Activated CD4-positive, alpha-beta T cell treated with anti-CD3 and anti-CD28 coated beads for 1 hour (primary cell): ENCODE measurements at places on chromosomes 2 and 18.

GRCh38 chr2:16691261-16691660 lies 25.6 kb upstream of the CYRIA start:
- DNase-seq, result no peak

DNA sequence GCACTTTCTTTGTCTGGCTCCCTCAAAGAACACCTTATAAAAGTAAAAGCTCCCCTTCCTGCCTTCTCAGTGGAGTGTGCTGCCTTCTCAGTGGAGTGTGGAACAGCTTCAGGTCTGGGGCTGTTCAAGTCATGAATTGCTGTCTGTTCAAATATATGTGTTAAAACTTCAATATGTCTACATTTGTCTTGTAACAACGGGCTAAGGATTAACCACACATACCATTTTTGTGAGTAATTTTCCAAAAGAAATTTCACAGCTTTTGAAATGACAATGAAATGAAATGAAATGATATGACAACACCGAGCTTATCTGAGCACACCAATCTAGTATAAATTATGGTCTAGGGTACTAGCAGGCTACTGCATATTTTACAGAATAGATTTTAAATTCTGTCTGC lies 42.9 kb downstream of the CABYR start:
- DNase-seq, result no peak

GRCh38 chr2:19714926-19715325 lies 186.9 kb downstream of the TTC32 start:
- no peak for DNase-seq

- no peak for DNase-seq
Measured at GRCh38 chr2:178700922-178701342, 106.3 kb downstream of the TTN start.

DNA sequence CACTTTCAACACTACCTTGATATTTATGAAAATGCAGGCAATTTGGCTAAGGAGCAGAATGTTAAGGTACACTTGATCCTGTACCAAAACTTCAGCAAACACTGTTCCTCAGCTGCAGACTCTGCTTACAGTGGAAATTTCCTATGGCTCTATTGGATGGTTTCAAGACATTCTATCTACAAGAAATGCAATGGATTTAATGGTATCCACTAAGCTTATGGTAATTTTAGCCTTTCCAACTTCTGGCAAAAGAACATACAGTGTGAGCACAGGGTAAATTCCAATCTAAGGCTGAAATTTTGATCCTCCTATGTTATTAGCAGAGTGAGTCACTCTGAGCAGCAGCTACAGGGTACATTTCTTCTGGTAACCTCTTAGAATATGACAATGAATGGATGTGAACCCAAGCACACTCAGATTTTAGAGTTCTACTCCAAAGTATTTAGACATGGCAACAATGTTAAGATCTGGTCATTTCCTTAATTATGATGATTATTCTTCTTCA lies 361.8 kb upstream of the PIK3C3 start:
- no peak for DNase-seq

GRCh38 chr2:29323961-29324360 lies 208.7 kb downstream of the CLIP4 start:
- DNase-seq, result no peak

DNA sequence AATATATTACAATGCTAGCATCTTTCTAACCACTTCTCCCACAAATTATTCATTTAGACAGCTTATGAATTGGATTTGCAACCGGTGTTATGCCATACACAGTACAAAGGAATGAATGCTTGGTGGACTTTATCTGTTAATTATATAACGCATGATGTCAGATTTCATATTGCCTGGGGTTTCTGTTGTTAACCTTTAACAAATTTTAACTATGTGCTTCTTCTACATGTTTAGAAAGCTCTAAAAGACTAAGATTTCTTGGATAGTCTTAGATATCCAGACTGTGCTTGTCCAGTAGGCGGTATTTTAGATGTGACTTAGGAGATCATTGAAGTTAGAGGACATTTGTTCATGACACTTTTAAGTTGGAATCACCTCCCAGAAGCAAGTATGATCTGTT lies 976.3 kb downstream of the TMEM182 start:
- DNase-seq, result no peak

- DNase-seq, result no peak
Measured at GRCh38 chr2:23588106-23588505, 203.1 kb downstream of the KLHL29 start.

DNA sequence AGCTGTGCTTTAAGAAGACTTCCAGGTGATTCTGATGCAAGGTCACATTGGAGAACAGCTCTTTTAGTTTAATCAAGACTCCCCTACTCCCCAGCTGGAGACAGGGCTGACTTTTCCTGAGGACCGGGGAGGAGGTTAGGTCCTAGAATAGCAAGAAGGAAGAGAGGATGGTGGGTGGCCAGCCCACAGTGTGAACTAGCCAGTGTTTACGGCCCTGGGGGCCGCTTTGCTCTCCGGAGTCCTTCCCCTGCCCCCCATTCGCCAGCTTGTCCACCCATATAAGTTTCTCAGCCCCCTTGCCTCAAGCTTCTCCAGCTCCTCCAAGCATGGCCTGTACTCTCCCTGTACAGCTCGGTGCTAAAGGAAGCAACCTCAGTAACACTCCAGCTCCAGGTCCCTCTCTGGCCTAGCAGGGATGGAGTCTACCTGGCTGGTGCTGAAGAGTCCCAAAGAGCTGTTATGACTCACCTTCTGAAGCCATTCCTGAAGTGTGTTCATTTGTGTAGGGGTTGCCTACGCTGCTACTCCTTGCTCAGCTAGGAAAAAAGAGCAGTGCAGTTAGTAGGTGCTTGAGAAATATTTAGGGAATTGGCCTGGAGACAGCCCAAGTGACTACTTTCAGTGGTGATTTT lies 7.9 kb downstream of the INPP4A start:
- DNase-seq, result no peak

GRCh38 chr2:119025013-119025412 lies 83.0 kb downstream of the MARCO start:
- no peak for DNase-seq

DNA sequence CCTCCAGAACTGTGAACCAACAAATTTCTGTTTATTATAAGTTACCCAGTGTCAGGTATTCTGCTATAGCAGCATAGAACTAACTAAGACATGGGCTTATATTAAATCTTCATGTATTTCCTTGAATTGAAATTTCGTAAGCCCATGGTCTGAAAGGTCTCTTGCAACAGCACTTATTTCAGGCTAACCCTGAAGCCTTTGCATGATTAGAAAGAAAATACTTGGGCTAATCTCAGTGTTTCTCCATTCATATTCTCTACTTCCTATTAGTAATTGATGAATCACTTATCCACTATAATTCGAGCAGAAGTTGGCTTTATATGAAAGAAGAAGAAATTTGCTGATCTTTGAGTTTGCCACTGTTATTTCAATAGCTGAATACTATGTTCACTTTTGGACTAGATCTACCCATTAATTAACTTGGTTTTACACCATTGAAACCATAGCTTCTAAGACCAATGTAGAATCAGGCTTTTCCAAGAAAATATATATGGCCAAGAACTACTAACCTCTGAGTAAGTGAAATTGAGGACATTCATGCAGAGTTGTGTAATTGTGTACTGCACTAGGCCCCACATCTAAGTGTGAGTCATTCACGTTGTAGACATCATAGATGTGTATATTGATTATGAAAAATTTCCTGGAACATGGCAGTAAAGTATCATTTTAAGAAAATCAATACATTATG lies 731.6 kb downstream of the SOCS6 start:
- DNase-seq, result no peak

DNA sequence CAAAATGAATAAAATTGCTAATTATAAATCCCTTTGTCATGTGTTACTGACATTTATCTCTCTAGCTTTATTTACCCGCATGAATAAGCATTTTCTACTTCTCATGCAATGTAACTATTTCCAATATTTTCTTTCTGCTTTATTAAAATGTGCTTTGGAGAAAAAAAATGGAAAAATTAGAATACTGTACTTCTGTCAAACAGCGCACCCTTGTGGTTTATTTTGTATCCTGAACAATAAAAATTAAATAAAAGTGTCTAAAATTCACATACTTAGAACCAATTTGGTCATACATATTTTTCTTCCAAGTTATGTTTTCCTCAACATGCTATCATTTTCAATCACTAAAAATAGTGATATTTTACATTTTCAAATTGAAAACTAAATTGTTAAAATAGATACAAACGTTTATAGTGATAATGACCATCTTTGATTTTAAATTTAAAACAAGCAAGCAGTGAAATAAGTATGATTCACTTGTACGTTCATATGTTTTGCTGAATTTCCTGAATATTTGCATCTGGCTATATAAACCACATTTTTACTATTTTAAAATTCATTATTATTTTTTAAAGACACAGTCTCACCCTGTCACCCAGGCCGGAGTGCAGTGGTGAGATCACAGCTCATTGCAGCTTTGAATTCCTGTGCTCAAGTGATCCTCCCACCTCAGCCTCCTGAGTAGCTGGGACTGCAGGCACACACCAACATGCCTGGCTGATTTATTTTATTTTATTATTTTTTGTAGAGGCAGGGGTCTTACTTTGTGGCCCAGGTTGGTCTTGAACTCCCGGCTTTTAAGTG lies 95.9 kb upstream of the GRB14 start:
- DNase-seq, result no peak

DNA sequence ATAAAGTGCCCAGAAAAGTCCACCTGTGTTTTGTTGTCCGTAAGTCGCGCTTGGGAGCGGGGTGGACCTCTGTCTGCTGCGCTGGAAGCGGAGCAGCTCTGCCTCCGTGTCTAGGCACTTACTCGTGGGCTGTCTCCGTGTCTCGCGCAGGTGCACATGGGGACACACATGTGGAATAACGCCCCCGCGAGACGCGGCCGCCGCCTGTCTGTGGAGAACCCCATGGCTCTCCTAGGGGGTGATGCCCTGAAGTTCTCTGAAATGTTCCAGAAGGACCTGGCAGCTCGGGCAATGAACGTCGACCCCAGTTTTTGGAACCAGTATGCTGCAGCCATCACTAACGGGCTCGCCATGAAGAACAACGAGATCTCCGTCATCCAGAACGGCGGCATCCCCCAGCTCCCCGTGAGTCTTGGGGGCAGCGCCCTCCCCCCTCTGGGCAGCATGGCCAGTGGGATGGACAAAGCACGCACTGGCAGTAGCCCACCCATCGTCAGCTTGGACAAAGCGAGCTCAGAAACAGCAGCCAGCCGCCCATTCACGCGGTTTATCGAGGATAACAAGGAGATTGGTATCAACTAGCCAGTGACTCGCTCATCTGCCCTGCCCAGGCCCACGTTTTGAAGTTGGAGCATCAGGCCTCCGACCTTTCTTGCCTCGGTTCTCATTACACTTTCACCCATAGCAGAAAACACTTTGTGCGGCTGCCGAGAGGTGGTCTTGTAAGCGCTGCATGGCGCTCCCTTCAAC lies 17.3 kb downstream of the SALL3 start:
- DNase-seq, result no peak

DNA sequence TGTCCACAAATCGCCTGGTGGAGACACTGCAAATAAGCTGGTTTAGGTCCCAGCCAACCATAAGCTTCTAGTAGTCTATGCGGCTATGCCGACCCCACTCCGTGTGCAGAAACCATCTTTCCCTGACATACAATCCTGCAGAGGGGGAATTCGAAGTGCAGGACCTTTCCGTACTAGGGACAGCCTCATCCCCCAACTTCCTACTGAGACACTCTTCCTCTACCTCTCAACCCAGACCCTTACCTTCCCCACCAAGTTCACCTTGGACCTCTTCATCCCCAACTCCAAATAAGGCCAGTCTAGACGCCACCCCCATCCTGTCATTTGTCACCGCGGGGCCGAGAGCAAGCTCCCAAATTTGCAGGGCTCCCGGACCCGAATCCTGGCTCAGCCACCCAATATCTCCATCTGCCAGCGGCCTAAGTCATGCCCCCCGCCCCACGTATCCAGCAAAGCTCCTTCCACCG lies 496 bp downstream of the SUCLG1 start:
- no peak for DNase-seq

GRCh38 chr2:158635961-158636601 lies 159.0 kb upstream of the DAPL1 start:
- no peak for DNase-seq

DNA sequence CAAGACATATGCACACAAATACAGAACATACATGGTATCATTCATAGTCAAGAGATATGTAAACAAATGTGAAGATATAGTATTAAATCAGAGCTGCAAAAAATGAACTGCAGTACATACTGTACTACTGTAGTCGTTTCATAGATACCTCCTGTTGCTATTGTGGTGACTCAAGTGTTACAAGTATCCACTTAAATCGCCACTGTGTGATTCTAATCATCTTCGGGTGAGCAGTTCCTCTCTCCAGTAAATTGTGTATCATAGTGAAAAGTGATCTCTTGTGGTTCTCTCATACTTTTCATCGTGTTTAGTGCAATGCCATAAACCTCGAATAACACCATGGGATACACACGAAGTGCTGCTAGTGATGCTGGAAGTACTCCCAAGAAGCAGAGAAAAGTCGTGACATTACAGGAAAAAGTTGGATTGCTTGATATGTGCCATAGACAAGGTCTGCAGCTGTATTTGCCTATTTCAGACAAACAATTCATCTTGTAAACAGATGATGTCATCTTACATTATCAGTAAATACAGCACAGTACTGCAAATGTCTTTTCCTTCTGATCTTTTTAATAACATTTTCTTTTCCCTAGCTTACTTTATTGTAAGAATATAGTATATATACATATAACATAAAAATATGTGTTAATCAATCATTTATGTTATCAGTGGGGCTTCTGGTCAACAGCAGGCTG lies 222.2 kb downstream of the BCL11A start:
- no peak for DNase-seq

DNA sequence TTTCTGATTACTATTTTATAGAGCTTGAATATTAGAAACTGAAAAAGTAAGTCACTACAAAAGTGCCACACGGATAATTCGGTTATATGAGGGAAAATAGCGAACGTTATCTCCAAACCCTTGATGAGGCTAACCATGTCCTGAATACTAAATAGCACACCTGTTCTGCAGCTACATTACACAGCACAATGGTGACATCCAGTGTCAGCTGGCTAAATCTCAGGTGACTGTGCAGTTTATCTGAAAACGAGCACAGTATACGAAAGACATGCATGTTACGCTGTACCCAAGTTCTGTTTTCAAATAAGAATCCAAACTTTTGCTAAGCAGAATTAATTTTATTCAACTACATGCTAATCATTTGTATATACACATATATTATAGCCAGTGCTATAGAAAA lies 9.0 kb downstream of the CCDC68 start:
- no peak for DNase-seq

DNA sequence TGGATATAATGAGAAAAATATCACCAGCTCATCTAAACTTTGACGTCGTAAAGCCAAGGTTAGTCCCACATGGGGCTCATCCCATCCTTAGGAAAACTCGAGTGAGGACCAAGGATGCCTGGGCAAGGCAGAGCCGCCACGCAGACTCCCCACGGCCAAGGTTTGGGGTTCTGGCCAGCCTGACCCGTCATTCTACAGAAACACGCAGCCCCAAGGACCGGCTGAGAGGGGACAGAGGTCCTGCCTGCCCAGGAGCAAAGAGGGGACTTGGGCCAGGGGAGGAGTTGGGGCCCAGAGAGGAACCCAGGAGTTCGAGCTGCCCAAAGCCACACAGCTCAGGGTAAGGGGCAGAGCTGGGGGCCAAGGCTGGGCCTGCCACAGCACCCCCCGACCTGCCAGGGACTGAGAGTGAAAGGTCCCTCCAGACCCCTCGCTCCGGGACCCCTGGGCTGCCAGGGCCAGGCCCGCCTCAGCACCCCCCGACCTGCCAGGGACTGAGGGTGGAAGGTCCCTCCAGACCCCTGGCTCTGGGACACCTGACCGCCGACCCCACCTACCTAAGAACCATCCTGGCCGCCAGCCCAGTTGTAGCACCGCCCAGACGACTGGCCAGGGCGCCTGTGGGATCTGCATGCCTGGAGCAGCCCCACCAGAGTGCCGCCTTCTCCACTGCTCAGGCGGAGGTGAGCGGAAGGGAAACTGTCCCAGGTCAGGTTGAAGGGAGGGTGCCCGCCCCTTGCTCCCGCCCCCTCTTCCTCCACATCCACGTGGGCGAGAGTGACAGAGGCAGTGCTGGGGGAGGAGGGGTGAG lies at the start of gene PDCD1:
PDCD1 (minus strand) TSS at position 689 of the 811 bp plus-strand sequence; CDS start at position 633, 56 bp downstream.
- DNase-seq, result peak; percentile 59
